ENCODE measurements at places on chromosomes 16 and 17. TPM values are rescaled to one million over a fixed set of nuclear protein-coding genes. Genes with fewer than 3 reads are reported as not detected.

DNA sequence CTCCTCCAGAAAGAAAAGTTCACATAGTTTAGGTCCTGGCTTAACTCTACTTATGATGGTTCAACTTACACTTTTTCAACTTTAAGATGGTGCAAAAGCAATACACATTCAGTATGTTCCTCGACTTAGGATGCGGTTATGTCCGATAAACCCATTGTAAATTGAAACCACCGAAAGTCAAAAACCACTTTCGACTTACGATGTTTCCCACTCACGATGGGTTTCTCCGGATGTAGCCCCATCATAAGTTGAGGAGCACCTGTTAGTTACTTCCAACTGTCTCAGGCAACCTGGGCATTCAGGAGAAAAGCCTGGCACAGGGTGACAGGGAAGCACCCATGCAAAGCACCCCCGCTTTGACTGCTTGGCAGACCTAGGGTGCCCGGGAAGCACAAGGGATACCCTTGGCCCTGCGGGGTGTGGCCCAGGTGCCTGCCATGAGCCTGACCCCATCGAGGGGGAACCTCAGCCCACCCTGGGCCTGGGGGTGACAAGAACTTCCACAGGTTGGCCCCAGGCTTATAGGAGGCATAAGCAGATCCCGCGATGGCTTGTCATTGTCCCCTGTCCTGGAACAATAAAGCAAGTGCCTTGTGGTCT lies 14.0 kb downstream of the UNC119 start:
- DNase-seq = no peak
- no peak overlapping the region for H3K27ac ChIP-seq
- H3K4me3 ChIP-seq = no peak overlapping the region
- no peaks in the 10 kb centered on the region for H3K36me3 ChIP-seq
- no peaks in the 10 kb centered on the region for H3K27me3 ChIP-seq

GRCh38 chr16:51761001-51761400 lies 609.9 kb upstream of the SALL1 start:
- no peak overlapping the region for H3K27ac ChIP-seq
- H3K4me3 ChIP-seq = no peak overlapping the region
- H3K4me1 ChIP-seq = peaks cover 7% of the 10 kb centered on the region
- no peaks in the 10 kb centered on the region for H3K27me3 ChIP-seq

- DNase-seq = no peak
- H3K4me1 ChIP-seq = no peaks in the 10 kb centered on the region
- H3K36me3 ChIP-seq = no peaks in the 10 kb centered on the region
- no peaks in the 10 kb centered on the region for H3K27me3 ChIP-seq
- H3K27ac ChIP-seq = no peak overlapping the region
Observed at GRCh38 chr16:84550096-84550495, 45.6 kb upstream of the MEAK7 start.

GRCh38 chr17:74554909-74555308 lies 9.0 kb upstream of the CD300C start:
- no peak for DNase-seq
- H3K4me1 ChIP-seq = no peaks in the 10 kb centered on the region
- no peaks in the 10 kb centered on the region for H3K36me3 ChIP-seq

GRCh38 chr16:5078626-5079025 lies 7.0 kb downstream of the ALG1 start:
- no peak overlapping the region for H3K27ac ChIP-seq
- H3K27me3 ChIP-seq = no peaks in the 10 kb centered on the region
- H3K4me3 ChIP-seq = no peak overlapping the region

Gene TBX4
- not detected for total RNA-seq

Measured in pancreas (tissue), 10 donors.